ENCODE measurements at places on chromosomes 11 and 22. TPM values are rescaled to one million over a fixed set of nuclear protein-coding genes. Genes with fewer than 3 reads are reported as not detected.

The CHCHD10 gene
- total RNA-seq = 43.0 TPM

The C11orf87 gene
- not detected for total RNA-seq

The UPK3A gene
- not detected for total RNA-seq

The PATE2 gene
- total RNA-seq = not detected

The KRTAP5-7 gene
- not detected for total RNA-seq

The C22orf15 gene
- 0.84 TPM for total RNA-seq

The E2F8 gene
- total RNA-seq = not detected

The OR4A16 gene
- total RNA-seq = not detected

The TXN2 gene
- 26.4 TPM for total RNA-seq

- H3K36me3 ChIP-seq = no peaks in the 10 kb centered on the region
- DNase-seq = no peak
- no peak overlapping the region for H3K4me3 ChIP-seq
- no peaks in the 10 kb centered on the region for H3K4me1 ChIP-seq
These were observed 166.1 kb upstream of the MTNR1B start for GRCh38 chr11:92803391-92803790.

DNA sequence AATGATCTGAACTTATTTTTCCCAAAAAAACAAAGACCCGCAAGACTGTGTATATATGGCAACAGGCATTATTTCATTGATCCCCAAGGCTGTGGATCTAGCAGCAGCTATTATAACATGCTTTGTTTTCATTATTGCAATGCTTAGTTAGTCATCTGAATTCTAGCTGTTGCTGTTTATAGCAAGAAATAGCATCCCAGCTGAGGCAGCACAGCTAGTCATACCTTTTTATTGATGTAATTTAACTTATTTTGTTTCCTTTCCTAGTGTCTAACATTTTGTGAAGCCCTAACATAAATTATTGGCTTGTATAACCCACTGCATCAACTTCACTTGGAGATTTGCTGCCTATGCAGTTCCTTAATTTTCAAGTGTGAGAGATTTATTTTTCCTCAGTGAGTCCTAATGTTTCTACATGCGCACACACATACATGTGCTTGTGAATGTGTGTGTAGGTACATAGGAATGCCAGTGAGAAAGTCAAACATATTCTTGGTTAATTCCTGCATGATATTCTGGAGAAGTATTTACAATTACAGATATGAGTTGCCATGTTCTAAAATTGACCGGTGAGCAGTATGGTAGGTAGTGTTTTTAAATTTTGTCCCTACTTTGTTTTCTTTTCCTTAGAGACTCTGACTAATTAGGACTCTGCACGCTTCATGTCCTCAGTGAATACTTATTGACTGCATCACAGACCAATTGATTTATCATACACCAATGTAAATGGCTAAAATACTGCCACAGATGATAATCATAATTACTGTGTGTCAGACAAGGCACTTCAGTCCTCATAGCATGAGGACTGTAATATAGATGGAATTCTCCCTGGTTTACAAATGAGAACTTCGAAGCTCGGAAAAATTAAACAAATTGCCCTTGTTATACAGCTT, 119.3 kb downstream of the WNT11 start:
- H3K4me1 ChIP-seq = no peaks in the 10 kb centered on the region
- no peaks in the 10 kb centered on the region for H3K27me3 ChIP-seq
- H3K4me3 ChIP-seq = no peak overlapping the region
- H3K36me3 ChIP-seq = peaks cover 3% of the 10 kb centered on the region
- no peak overlapping the region for H3K27ac ChIP-seq
- DNase-seq = no peak

GRCh38 chr11:70030412-70030811, 47.7 kb upstream of the ANO1 start:
- H3K36me3 ChIP-seq = no peaks in the 10 kb centered on the region
- no peaks in the 10 kb centered on the region for H3K4me1 ChIP-seq

DNA sequence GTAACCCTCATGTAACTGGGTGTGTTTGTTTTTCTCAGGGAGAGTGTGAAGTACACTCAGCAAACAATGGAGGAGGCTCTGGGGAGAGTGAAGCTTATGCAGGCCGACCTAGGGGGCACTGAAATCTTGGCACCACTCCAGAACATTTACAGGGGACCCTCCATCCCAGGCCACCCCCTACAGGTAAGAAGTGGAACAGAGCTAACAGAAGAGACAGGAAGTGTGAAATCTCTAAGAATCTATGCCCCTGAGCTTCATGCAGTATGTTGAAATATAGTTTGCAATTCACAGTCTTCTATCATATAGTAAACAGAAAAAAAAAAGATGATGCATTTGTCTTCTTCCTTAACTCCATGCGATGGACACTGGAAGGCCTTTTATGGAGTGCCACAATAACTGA, 8.4 kb downstream of the VWA5A start:
- H3K36me3 ChIP-seq = peaks cover 26% of the 10 kb centered on the region
- no peaks in the 10 kb centered on the region for H3K27me3 ChIP-seq
- H3K4me3 ChIP-seq = no peak overlapping the region

DNA sequence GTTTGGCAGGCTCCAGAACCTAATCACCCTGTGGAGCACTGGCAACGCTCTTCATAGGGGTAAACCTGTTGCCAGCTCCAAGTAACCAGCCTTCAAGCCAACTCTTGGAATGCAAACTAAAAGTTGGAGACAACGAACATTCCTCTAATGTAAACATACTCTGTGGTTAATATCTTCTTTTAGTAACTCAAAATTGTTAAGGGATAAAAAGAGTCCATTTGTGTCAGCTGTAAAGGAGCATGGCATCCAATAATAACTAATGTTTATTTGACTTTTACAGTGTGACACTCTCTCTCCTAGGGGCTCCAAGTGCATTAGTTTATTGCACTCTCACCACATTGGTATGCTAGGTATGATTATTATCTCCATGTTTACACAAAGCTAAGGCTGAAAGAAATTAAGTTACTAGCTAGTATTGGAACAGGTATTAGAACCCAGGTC, 31.0 kb upstream of the AMOTL1 start:
- H3K4me3 ChIP-seq = no peak overlapping the region
- H3K27ac ChIP-seq = no peak overlapping the region
- H3K36me3 ChIP-seq = no peaks in the 10 kb centered on the region
- peaks cover 25% of the 10 kb centered on the region for H3K27me3 ChIP-seq
- peaks cover 8% of the 10 kb centered on the region for H3K4me1 ChIP-seq
- no peak for DNase-seq

DNA sequence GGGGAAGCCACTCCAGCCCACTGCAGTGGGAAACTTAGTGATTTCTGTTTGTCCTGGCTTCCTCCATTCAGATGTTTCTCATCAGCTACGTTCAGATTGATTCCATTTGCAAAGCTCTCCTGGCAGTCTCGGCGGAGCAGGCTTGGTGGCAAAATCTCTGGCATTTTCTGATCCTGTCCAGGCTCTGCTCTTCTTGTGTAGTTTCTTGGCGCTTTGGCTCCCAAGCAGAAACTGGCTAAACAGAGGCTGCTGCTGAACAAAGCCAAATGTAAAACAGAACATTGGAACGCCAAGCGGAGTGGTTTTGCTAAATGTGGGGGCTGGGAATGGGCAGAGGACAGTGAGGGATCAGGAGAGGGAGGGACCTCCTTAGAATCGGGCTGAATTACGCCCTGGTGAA, 36.7 kb downstream of the ADAMTS8 start:
- no peak overlapping the region for H3K27ac ChIP-seq
- no peak overlapping the region for H3K4me3 ChIP-seq
- peaks cover 14% of the 10 kb centered on the region for H3K4me1 ChIP-seq
- H3K27me3 ChIP-seq = no peaks in the 10 kb centered on the region
- no peaks in the 10 kb centered on the region for H3K36me3 ChIP-seq

DNA sequence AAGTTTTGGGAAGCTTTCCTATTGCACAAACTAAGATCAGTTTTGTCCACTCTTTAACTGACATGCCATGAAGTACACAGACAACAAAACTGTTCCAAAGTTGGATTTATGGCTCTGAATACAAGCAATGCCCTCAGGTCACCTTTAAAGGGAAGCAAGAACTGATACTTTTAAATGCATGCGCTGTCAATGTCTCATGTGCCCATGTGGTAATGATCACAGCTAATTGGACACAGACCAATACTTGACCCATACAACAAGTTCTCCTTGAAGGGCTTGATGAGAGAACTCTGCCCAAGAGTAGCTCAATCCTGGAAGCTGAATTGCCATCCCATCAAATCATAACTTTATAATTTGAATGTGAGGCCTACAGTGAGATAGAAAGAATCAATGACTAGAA, 624.9 kb downstream of the ETS1 start:
- H3K27me3 ChIP-seq = peaks cover 8% of the 10 kb centered on the region
- no peak overlapping the region for H3K4me3 ChIP-seq
- no peaks in the 10 kb centered on the region for H3K36me3 ChIP-seq
- no peak for DNase-seq
- H3K27ac ChIP-seq = no peak overlapping the region
- no peaks in the 10 kb centered on the region for H3K4me1 ChIP-seq

GRCh38 chr11:33944693-33945424, 53.0 kb upstream of the LMO2 start:
- no peaks in the 10 kb centered on the region for H3K4me1 ChIP-seq
- H3K27ac ChIP-seq = no peak overlapping the region
- DNase-seq = no peak
- H3K27me3 ChIP-seq = no peaks in the 10 kb centered on the region
- no peaks in the 10 kb centered on the region for H3K36me3 ChIP-seq

GRCh38 chr11:116605543-116606459, 167.0 kb downstream of the BUD13 start:
- H3K36me3 ChIP-seq = no peaks in the 10 kb centered on the region
- H3K4me3 ChIP-seq = no peak overlapping the region
- no peak for DNase-seq
- no peak overlapping the region for H3K27ac ChIP-seq
- H3K27me3 ChIP-seq = peaks cover 10% of the 10 kb centered on the region

DNA sequence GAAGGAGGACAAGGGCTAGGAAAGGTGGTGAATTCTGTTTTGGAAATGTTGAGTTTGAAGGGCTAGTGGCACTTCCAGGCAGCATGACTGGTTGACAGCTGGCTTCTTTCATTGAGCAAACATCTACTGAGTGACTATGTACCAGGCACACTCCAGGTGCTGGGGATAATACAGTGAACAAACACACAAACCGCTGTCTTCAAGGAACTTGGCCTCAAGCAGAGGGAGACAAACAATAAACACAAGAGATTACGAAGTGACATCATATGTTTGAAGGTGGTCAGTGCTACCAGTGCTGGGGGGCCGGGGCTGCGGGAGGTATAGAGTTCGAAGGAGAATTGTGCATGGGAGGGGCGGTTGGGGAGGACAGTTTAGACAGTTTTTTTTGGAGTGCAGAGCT, 197.0 kb upstream of the SORL1-AS1 start:
- no peak overlapping the region for H3K27ac ChIP-seq
- H3K36me3 ChIP-seq = no peaks in the 10 kb centered on the region
- DNase-seq = no peak
- no peak overlapping the region for H3K4me3 ChIP-seq

DNA sequence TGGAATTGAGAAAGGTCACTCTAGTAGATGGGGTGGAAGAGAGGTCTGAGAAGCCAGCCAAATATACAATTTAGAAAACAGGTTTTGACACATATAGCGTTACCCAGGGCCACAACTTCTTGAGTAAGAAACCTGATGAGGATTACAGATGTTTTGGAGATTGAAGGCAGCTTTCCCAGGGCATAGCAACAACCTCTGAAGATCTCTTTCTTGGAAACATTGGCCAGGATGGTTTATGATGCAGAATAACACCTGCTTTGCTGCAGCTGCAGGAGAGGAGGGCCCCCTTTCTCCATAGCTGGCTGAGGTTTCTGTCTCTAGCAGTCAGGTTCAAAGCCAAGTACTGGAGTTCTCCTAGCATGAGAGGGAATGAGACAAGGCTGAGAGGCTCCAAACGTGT, 75.1 kb upstream of the NUP50 start:
- H3K27ac ChIP-seq = no peak overlapping the region
- no peaks in the 10 kb centered on the region for H3K27me3 ChIP-seq
- H3K36me3 ChIP-seq = no peaks in the 10 kb centered on the region
- no peaks in the 10 kb centered on the region for H3K4me1 ChIP-seq
- no peak overlapping the region for H3K4me3 ChIP-seq
- no peak for DNase-seq

DNA sequence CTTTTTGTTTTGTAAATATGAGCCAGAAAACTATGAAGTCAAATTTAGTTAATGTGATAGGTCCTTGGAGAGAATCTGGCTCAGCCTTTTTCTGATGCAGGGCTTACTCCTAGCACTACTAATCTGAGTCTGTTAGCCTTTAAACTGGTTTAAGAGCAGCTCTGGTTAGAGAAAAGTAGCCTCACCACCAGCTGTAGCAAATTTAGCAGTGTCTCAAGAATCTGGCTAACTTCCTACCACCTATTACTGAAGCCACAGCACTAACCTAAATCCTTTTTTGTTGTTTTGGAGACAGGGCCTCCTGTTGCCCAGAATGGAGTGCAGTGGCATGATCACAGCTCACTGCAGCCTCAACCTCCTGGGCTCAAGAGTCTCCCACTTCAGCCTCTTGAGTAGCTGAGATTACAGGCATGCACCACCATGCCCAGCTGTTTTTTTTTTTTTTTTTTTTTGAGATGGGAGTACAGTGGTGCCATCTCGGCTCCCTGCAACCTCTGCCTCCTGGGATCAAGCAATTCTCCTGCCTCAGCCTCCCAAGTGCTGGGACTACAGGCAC, 13.9 kb downstream of the RBM4B start:
- no peaks in the 10 kb centered on the region for H3K27me3 ChIP-seq
- no peak overlapping the region for H3K4me3 ChIP-seq
- H3K27ac ChIP-seq = no peak overlapping the region
- peaks cover 76% of the 10 kb centered on the region for H3K36me3 ChIP-seq
- DNase-seq = no peak

DNA sequence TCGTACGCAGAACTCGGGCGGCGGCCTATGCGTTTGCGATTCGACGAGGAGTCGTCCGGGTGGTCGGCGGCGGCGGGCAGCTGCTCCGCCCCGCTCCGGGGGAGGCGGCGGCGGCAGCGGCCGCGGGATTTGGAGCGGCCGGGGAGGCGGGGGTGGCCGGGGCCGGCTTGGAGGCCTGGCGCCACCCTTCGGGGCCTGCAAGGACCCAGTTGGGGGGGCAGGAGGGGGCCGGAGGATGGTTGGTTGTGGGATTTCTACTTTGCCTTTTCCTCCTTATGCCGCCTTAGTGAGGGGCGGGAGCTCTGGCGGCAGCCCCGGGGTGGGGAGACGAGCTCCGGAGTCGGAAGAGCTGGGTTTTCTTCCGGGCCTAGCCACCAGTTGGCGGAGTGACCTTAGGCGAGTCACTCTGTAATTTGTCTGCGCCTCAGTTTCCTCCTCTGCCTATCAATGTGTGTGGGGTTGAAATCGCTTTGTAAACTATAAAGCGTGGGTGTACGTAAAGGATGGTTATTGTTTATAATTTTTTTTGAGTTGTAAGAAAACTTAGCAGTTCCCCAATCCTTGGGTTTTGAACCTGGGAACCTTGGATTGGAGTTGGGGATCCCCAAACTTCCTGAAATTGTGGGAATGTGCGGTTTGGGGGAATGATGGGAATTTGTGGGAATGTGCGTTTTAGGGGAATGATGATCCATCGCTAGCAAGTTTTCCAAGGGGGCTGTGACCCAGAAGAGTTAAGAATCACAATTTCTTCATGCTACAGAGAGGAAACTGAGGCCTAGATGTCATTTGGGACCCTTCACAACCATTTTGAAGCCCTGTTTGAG, 679 bp downstream of the TUG1 start:
- no peak for DNase-seq
- H3K27ac ChIP-seq = peak overlapping the region; percentile 80
- H3K4me3 ChIP-seq = peak overlapping the region; percentile 80
- H3K27me3 ChIP-seq = no peaks in the 10 kb centered on the region

- H3K27me3 ChIP-seq = peaks cover 41% of the 10 kb centered on the region
- H3K4me3 ChIP-seq = no peak within 1 kb of the TSS
- DNase-seq = no peak
- no peak within 1 kb of the TSS for H3K27ac ChIP-seq
These were observed at the start of gene INSC for GRCh38 chr11:15114501-15115475. INSC (plus strand) TSS chr11:15114923; CDS start chr11:15149175, 34,252 bp downstream.

All from CD4-positive, alpha-beta T cell (primary cell).